ENCODE measurements at places on chromosomes 2 and 18. TPM values are rescaled to one million over a fixed set of nuclear protein-coding genes. Genes with fewer than 3 reads are reported as not detected.

The CYRIA gene
- total RNA-seq = 17.9 TPM

The HRH4 gene
- total RNA-seq = 0.89 TPM

The ARL5A gene
- total RNA-seq = 48.8 TPM

The MERTK gene
- 20.2 TPM for total RNA-seq

The ABCB11 gene
- total RNA-seq = 0.37 TPM

The ATP6V1B1 gene
- 5.9 TPM for total RNA-seq

The KCNG2 gene
- total RNA-seq = 0.80 TPM

The GPR55 gene
- 0.58 TPM for total RNA-seq

Measured in lung (tissue), 17 donors.